Activated naive CD4-positive, alpha-beta T cell (primary cell): ENCODE measurements at places on chromosomes 13 and 19.

DNA sequence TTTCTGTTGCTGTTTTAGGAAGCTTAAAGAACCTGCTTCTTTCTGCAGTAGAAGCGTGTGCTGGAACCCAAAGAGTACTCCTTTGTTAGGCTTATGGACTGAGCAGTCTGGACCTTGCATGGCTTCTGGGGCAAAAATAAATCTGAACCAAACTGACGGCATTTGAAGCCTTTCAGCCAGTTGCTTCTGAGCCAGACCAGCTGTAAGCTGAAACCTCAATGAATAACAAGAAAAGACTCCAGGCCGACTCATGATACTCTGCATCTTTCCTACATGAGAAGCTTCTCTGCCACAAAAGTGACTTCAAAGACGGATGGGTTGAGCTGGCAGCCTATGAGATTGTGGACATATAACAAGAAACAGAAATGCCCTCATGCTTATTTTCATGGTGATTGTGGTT, 103.1 kb downstream of the TNFRSF19 start:
- DNase-seq, result no peak

GRCh38 chr13:102940143-102940542, 94.3 kb downstream of the ERCC5 start:
- no peak for DNase-seq

- DNase-seq, result no peak
Measured at GRCh38 chr19:47541518-47541917, 26.7 kb upstream of the NAPA start.

DNA sequence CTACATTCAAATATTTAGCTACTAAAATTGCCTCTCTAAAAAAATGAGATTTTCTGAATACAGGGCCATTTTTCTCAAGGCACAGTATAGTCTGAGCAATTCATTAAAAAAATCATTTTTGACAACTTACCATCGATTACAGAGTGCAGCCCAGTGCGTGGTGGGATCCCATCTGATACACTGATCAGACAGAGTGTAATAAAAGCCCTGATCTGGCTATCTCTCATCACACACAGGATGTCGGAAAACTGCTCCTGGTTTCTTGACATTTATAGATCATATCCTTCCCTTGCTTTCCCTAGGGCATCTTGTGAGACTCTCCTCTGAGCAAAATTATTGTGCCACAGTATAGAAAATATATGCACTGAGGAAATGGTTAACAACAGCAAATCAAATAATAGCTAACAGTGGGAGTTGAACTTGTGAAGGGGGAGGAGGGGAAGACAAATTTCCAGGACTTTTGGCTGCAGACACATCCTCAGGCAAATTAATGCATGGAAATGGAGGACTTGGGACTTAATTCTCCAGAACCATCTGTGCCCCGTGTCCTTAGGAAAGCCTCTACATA, 28.4 kb upstream of the CNMD start:
- no peak for DNase-seq

DNA sequence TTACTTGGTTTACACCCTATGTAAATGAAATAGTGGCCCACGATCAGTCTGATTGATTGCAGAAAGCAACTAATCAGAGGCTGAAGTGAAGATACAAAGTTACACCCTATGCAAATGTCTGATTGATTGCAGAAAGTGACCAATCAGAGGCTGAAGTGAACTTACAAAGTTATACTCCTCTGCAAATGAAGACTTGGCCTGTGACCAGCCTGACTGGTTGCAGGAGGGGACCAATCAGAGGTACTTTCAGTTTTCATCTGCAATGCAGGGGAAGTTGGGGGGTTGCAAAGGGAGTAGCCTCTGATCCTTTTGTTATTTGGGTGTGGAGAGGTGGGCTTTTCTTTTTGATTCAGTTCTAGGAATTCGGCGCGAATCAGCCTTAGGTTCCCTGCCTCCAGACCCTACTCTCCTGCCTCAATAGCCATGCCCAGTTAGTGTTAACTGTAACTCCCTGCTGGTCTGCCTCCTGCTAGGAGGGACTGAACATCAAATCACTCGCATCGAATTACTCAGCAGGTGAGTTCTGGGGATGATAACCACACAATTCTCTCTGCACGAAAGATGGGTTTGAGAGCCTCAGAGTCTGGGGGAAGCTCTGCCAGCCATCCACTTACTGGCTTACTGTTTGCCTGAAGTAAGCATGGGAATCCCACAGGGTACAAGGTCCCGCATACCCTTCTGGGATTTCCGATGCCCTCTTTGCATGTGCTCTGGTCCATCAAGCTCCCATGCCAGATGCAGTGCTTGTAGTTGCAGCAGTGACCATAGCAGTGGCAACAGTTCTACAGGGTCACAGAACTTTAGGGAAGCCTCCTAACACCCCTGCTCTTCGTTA, 7.5 kb downstream of the ARL11 start:
- no peak for DNase-seq

- DNase-seq, result no peak
Measured at GRCh38 chr19:40752257-40752781, 1.3 kb downstream of the SNRPA start.

DNA sequence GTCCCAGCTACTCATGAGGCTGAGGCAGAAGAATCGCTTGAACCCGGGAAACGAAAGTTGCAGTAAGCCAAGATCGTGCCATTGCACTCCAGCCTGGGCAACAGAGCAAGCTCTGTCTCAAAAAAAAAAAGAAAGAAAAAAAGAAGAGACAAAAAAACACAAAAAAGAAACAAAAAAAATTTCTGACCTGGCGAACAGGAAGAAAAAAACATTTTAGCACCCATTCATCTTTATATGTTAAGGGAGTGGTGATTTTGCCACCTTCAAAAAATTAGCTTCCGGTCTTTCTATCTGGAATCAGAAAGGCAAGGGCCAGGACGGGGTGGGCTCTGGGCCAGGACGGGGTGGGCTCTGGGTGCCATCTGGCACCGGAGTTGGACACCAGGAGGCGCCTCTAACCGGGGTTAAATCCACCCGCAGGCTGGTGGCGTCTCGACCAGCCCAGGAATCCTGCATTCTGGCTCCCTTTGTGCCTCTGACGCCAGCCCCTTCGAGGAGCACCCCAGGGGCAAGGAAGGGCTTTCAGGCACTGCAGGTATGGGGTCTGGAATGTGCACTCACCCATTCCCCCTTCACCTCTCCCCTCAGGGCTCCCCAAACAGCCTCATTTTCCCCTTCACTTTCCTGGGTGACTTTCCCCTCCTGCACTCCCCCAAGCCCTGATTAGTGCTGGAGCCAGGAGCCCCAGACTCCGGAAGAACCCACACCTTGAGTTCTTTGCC, 10.4 kb upstream of the ZSWIM4 start:
- peak; percentile 20 for DNase-seq

- DNase-seq, result no peak
Measured at GRCh38 chr13:111906306-111906705, 160.6 kb upstream of the SOX1 start.

GRCh38 chr19:54551293-54551692, 22.3 kb upstream of the LILRA2 start:
- DNase-seq, result no peak

DNA sequence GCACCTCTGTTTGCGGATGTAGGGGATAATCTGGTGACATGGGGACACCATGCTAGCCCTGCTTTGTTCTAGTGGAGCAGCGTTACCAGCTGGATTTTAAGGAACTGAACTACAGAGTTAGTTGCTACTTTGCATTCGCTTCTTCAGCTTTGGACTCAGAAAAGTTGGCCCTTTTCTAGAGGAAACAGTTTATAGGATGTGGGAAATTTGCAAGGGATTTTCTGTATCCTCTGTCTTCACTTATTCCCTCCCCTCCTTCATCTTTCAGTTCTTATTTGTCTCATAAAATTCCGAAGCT, 2.1 kb downstream of the GATAD2A start:
- DNase-seq, result no peak

DNA sequence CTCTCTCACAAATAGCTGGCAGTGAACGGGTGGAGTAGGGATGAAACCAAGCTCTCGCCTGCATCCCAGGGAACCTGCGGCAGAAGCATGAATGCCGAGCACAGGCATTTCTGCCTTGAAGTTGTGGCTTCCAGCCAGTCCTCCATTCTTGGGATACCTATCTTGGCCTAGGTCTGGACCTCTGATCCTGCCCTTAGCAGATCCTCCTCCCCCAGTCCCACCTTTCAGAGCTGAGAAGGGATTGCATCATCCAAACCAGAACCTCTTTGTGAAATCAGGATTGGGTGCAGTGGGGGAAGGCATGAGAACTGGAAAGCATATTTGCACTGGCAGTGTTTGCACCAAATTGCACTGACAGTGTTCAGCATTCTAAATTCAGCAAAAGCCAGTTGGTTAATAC, 5.8 kb downstream of the ZNF780A start:
- DNase-seq, result no peak

DNA sequence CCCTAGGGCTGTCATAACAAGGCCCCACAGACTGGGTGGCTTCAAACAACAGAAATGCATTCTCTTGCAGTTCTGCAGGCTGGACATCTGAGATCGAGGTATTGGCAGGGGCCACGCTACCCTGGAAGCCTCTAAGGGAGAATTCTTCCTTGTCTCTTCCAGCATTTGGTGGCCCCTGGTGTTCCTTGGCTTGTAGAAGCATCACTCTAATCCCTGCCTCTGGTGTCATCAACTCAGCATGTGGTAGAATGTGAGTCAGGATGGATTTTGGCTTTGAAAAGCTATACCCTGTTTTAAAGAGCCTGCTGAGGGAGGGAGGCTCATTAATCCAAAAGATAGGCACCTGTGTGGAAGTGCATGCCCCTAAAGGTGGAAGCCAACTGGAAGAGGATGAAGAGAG, 7.9 kb upstream of the GGACT start:
- DNase-seq, result no peak

DNA sequence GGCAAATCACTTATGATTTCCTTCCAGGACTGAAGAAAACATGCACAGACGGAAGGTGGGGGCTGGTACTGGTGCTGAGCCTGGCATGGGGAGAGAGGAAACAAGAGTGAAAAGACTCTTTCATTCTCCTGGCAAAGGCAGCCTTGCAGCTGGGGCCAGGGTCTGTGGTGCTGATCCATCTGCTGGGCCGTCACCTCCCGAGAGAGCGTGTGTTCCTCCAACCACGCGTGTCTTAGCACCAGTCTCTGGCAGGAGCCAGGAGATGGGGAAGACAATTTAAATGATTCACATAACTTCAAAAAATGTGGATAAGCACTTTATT, 23.9 kb upstream of the SPART start:
- DNase-seq, result no peak

GRCh38 chr19:9528757-9529336, 9.6 kb downstream of the ZNF426 start:
- no peak for DNase-seq

DNA sequence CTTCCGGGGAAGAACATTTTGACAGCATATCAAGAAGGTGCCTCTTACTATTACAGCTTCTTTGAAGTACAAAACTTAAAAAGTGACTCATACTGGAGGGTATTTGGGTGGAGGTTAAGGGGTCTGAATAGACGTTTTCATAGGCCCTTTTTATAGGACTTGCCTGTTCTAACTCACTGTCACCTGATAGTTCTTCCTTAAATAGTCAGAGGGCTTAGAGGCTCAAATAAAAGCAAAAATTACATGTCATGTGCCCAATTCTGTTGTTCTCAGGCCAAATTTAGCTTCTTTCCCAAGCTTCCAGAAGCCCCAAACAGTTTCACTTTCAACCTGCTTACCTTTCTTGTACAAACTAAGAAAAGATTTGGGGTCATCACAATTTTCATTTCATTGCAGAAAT, 16.1 kb upstream of the SLC46A3 start:
- DNase-seq, result no peak

DNA sequence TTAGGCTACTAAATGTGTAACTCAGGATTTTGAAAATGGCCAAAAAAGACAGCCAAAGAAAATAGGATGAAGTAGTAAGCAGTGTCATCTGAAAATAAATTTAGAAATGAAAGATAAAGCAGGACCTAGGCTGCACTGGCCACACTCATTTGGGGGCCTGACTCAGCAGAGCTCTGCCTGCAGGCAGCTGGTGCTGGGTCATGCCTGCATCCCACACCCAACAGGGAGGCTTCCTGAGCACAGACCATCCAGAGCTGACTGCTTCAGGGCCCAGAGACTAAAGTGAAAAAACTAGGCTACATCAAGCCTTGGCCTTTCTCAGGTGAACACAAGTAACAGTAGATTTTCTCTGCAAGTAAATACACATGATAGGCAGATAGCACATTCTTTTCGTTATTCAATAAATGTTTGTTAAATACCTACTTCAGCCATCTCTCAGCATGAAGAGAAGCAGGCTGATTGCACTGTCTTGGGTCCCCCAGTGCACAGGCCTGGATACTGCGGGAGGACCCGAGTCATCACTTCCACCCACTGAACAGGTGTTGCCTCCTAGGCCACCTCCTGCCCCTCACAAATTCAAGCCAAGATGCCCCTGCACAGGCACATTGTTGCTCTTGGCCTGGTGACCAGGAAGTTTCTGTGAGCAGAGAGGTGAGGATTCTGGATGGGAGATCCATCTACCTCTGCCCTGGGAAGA, 284.0 kb downstream of the OXGR1 start:
- no peak for DNase-seq

DNA sequence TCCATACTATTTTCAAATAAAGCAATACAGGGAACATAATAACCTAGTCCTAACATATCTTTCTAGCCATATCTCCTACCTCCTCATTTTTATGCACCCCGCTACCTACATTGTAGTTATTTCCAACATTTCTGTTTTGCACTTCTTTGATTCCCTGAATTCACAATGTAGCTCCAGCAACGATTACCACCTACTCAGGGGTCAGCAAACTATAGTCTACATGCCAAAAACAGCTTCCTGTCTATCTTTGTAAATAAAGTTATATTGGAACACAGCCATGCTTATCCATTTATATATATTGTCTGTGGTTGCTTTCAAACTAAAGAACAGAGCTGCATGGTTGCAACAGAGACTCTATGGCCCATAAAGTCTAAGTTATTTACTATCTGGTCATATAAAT, 16.7 kb downstream of the MYCBP2 start:
- no peak for DNase-seq

DNA sequence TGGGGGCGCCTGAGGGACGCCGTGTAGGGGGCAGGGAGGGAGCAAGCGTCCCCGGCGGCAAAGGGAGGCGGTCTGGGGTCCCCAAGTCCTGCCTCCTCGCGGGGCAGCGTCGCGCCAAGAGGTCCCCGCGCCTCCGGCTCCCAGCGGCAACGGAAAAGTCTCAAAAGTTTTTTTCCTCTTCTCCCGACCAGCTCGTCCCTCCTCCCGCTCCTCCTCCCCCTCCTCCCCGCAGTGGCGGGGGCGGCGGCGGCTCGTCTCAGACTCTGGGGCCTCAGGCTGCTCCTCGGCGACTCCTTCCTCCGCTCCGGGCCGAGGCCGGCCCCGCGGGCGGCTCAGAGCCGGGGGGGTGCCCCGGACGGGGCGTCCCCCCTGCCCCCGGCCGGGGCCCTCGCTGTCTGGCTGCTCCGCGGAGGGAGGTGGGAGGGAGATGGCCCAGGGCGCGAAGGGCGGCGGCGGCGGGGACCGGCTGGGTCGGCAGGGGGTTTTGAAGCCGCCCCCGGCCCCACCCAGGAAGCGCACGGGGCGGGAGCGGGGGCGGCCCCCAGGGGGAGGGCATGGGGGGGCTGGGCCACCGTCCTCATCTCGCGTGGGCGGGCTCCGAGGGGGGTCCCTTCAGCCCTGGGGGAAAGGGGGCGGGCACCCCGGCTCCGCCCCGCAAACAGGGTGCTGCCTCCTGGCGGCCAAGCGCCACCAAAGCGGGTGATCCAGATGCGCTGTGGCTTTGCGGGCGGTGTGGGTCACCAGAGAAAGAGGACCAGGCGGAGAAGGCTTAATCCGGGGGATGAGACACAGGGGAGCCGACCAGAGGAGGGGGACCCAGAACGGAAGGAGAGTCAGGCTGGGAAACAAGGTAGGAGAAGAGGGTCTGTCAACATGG, at the start of gene TGFB1:
Gene TGFB1, minus strand, starts transcription at position 457 of the 877 bp plus-strand sequence. CDS start 878 bp downstream, outside the sequence.
- DNase-seq, result peak; percentile 95

GRCh38 chr13:54606944-54607343, 1578.3 kb downstream of the OLFM4 start:
- no peak for DNase-seq
